NCI-H82 (cell line): ENCODE measurements at places on chromosomes 5 and 9.

- no peak for DNase-seq
Observed at GRCh38 chr5:112711436-112711835, 26.2 kb upstream of the APC start.

DNA sequence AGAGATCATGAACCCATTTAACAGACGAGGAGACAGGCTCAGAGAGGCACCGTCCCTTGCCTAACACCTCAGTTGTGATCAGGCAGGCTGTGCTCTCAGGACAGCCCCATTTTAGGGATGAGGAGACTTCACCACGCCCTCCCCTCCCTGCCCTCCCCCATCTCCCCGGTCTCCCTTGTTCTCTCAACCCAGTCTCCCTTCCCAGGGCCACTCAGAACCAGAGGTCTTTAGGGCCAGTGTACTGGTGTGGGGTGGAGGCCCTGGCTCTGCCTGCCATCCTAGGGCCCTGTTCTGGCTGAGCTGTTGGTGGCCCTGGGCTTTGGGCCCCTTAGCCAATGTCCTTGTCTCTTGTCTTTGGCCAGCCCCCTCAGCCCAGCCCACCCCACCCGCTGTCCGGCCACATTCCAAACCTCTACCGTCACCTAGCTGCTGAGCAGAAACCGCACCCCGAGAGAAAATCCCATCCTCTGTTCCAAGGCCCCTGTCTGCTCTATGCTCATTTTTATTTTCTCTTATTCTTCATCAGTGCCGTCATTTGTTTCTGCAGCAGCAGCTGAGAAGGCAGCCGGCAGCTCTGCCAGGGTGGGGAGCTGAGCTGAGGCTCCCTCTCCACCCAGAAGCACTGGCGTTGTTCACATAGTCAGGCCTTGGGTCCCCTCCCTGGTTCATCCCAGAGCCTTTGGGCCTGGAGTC lies 33.9 kb downstream of the OLFML2A start:
- DNase-seq = no peak

- no peak for DNase-seq
Observed at GRCh38 chr9:73515216-73515615, 363.6 kb downstream of the ANXA1 start.

- DNase-seq = no peak
Observed at GRCh38 chr5:160097991-160098390, 21.3 kb downstream of the PWWP2A start.
